Stimulated activated CD4-positive, alpha-beta T cell treated with anti-CD3 and anti-CD28 coated beads, Interleukin-2, amount 100 ng/mL, for 24 hours (primary cell): ENCODE measurements at places on chromosomes 6 and 20.

GRCh38 chr6:169162249-169162648 is 91.4 kb downstream of the THBS2 start:
- DNase-seq, result no peak

DNA sequence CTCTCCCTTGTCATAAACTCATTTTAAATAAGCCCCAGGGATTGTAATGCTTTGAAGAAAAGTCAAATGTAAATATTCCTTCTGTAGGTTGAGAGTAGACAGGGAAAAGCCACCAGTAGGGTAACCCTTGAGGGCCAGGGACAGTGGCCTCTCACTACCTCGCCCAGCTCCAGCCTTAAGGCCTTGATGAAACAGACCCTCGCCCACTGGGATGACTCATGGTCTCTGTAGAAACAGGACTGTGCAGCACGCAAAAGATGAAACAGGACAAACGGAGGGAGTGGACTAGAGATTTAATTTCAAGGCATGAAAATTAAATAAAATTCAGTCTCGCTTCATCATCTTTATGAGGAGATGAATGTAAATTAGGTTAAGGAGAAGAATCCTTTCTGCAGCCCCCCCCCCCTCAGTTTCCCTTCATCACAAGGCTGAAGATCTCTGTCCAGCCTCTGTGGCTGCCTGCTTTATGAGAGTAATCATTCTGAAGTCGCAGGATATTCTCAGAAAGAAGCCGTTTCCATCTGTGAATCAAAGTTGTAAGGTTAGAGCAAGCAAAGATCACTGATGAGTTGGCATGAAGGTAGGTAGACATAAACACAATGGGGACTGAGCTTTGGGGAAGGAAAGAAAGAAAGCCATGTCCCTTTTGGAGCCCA is 60.4 kb downstream of the TMEM200A start:
- no peak for DNase-seq

DNA sequence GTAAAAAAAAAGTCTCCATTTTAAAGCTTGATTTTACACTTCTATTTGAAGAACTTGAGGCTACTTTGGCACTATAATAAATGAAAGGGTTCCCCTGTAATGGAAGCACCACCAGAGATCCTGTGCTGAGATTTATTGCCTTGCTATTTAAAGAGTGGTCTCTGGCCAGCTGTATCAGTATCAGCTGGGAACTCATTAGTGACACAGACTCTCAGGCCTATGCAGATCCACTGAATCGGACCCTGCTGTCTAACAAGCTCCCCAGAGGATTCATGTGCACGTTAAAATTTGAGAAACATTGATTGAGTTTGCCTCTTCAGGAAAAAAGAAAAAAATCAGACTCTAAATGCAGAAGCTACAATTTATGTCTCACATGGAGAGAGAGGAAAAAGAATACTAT is 299.9 kb upstream of the BMP2 start:
- DNase-seq, result no peak

DNA sequence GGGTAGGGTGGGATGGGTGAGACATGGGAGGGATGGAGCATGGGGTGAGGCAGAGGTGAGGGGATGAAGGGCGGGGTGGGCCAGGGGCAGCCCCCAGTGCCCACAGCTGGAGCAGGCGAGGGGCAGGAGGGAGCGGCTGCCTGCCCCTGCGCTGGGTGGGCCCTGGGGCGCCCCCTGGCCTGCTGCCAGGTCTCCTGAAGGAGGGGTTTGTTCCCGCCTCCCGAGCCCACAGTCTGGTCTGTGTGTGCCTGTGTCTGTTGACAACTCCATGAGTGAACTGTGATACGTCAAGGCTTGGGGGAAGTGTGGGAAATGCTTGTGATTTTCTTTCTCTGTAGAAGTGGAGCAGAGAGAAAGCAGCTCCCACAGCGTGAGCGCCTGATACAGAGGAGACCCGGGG is 10.9 kb upstream of the MRGBP start:
- no peak for DNase-seq

- DNase-seq, result no peak
Measured at GRCh38 chr6:82741996-82742385, 323.6 kb downstream of the UBE3D start.

GRCh38 chr6:53309059-53309900 is 39.5 kb downstream of the ELOVL5 start:
- DNase-seq, result no peak

DNA sequence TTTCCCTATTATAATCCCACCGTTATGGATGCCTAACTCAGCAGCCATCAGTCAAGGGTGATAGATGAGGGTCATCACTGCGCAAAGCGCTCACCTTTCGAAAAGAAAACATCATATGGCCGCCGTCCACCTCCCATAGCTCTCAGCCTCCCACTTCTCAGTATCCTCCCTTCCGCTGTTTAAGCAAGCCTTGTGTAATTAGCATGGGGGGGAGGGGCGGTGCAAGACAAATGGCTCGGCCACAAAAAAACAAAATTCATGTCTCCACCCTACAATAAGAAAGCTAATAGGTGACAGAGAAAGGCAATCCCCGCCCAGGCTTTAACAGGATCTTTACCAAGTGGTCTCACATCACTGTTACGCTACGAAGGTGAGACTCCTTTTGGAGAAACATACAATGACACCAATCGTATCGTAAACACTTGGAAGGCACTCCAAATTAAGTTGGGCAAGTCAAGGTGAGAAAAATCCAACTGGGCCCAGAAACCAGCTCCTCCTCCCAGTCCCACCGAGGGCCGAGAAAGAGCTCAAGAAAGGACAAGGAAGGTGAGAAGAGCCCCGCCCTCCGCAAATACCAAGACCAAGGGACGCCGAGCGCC is 645 bp downstream of the DDX39B start:
- peak; percentile 69 for DNase-seq

DNA sequence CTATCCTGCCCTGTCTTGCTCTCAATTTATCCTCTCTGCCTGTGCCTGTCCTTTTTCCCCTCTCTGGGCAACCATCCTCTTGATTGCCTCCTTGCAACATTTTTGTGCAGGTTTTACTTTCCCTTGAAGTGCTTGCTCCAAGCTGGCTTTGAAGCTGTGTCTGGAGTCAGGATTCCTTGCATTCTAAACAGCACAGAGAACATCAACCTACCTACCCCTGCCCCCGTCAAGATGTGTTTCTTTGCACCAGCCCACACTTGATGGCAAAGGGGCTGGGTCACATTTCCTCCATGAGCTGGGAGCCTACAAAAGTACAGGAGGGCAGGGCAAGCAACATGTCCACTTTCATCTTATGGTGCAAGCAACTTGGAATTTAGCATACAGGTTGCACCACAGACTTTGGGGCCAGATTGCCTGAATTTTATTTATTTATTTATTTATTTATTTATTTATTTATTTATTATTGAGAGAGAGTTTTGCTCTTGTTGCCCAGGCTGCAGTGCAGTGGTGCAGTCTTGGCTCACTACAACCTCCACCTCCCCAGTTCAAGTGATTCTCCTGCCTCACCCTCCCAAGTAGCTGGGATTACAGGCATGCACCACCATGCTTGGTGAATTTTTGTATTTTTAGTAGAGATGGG is 206.3 kb downstream of the COL19A1 start:
- no peak for DNase-seq
